Activated CD4-positive, alpha-beta T cell treated with anti-CD3 and anti-CD28 coated beads, Interleukin-2, amount 50 U/mL, for 24 hours (primary cell): ENCODE measurements at places on chromosomes 5 and 9.

GRCh38 chr9:108033976-108034964 is 544.7 kb upstream of the KLF4 start:
- DNase-seq = no peak

DNA sequence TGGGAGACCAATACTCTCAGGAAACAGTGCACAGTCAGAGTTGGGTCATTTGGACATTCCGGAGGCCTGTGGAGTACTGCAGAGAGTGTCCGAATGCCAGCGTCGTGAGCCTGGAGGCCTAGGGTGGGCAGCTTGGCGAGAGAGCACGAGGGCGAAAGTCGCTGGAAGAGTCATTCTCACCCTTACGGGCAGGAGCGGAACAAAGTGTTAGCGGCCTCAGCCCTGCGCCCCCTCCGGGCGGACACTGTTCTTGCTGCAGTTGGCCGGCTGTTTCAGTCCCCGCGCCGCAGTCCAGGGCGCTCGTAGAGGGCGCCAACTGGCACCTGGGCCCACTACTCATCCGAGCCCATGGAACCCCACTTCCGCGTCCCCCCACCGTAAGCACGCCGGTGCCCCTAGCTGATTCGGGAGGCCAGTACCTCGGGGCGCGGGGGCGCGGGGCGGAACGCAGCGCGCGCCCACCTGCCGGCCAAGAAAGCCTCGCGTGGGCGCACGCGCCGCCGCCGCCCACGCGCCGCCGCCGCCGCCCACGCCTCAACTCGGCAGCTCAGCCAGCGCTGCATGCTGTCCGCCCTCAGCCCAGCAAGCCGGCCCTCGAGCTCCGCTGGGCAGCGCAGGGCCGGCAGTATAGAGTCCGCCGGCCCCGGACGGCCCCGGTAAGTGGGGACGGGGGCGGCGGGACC is 99.7 kb upstream of the CCL21 start:
- DNase-seq = no peak

DNA sequence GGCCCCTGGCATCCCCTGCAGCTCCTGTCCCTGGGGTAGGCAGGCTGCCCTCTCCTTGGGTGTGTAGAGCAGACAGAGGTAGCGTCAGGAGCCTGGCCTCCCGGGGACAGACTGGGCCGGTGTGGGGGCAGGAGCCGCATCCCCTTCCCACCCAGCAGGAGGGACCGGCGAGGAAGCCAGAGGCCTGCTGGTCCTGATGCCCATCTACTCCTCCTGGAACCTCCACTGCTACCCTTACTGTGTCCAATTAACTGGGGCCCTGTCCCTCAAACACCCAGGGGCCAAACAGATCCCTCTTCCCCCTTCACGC is 15.6 kb downstream of the RALGDS start:
- no peak for DNase-seq

GRCh38 chr5:121160591-121160990 is 691.1 kb upstream of the FTMT start:
- DNase-seq = no peak
